ENCODE measurements at places on chromosomes 1 and 21.

GRCh38 chr1:220566869-220567268 lies 38.9 kb downstream of the MARK1 start:
- no peak for DNase-seq

- DNase-seq, result no peak
Observed at GRCh38 chr1:28096210-28097099, 8.0 kb upstream of the EYA3 start.

DNA sequence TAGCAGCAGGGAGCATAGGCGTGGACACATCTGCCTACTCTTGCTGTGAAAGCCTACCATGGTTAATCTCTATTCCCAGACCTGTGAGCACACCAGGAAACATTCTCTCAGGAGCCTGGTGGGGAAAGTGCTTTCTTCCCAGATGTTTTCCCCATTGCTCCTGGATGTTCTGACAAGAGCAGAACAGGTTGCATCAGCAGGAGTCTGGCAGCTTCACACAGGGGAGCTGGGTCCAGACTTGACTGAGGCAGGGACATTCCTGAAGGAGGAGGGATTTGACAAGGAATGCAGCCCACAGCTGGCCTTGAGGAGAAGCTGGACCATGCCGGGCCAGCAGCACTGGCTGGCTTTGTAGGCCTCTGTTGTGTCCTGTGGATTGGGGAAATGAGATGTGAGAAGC lies 21.0 kb upstream of the ARTN start:
- DNase-seq, result no peak

DNA sequence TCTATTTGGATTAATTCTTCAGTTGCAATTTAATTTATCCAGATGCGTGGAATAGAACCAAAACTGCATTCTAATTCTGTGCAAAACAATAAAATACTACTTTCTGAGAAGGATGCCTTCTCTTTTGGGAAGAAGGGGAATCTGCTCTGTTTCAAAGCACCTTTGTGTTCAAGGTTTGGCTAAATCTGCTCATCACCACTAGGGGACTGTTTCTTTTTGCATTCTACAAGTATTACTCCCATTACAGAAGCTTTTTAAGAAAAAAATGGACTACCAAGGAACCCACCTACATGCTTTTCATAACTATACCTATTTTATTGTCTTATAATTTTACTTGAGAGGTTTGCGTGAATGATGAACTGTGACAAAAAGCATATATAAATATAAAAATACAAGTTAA lies 18.2 kb downstream of the MRPS6 start:
- no peak for DNase-seq

GRCh38 chr1:54811066-54811465 lies 9.9 kb upstream of the TTC22 start:
- DNase-seq, result no peak

- DNase-seq, result no peak
Observed at GRCh38 chr1:234838182-234838581, 228.2 kb upstream of the IRF2BP2 start.

DNA sequence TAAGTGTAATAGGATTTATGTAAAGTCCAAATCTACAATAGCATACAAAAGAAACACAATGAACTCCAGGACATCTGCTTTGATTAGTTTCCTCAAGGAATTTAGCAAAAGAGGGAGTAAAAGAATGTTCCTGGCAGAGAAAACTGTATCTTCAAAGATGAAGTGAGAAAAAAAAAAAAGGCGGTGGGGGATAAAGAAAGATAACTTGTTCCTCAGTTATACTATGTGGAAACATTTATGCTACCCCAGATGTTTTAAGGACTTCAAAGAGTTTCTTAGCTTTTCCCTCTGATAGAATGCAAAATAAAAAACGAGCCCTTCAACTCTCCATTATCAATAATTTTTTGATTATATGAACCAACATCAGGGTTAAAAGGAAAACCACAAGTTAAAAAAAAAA lies 908.9 kb upstream of the ADGRL2 start:
- no peak for DNase-seq

GRCh38 chr1:206829875-206830274 lies 35.5 kb upstream of the IL20 start:
- no peak for DNase-seq

GRCh38 chr1:53688381-53689102 lies 50.4 kb downstream of the GLIS1 start:
- DNase-seq, result no peak

GRCh38 chr1:14415396-14415795 lies 183.1 kb upstream of the KAZN start:
- no peak for DNase-seq

- DNase-seq, result no peak
Observed at GRCh38 chr1:204873714-204874113, 3.1 kb downstream of the NFASC start.
